ENCODE measurements at places on chromosomes 13 and 19.

- DNase-seq, result no peak
Observed at GRCh38 chr13:91762957-91763356, 364.5 kb downstream of the GPC5 start.

GRCh38 chr19:7512400-7512851, 3.5 kb upstream of the ZNF358 start:
- no peak for DNase-seq

GRCh38 chr13:93956426-93956825, 523.1 kb downstream of the DCT start:
- DNase-seq, result no peak

DNA sequence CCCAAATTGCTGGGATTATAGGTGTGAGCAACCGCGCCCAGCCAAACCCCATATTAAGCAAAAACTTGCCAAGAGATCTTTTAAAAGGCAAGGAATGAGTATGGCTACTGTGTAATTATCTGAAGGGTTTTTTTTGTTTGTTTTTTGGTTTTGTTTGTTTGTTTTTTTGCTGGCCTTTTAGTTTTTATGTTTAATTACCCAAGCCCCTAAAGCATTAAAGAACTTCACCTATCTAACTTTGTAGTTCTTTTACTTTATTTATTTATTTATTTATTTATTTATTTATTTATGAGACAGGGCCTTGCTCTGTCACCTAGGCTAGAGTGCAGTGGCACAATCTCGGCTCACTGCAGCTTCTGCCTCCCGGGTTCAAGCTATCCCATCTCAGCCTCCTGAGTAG, 40.3 kb upstream of the GARRE1 start:
- DNase-seq, result no peak

- no peak for DNase-seq
Observed at GRCh38 chr13:89936256-89936655, 1411.2 kb upstream of the MIR17HG start.

DNA sequence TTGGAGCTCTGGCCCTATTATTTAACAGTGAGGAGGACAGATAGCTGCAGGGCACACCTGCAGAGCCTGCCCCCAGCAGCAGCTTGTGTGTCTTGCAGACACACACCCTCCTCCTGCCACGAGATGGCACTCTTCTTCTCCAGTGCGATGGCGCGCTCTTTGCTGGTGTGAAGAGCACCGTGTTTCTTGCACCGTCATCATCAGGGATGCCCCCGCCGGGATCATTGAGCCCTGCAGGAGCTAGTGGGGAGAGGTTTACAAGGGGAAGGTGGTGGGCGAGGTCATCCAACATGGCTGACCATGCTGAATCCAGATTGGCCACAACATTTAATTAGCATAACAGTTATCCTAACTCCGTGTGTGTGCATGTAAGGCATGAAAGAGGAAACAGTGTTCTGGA, 105.6 kb downstream of the RAB20 start:
- DNase-seq, result peak; percentile 70

DNA sequence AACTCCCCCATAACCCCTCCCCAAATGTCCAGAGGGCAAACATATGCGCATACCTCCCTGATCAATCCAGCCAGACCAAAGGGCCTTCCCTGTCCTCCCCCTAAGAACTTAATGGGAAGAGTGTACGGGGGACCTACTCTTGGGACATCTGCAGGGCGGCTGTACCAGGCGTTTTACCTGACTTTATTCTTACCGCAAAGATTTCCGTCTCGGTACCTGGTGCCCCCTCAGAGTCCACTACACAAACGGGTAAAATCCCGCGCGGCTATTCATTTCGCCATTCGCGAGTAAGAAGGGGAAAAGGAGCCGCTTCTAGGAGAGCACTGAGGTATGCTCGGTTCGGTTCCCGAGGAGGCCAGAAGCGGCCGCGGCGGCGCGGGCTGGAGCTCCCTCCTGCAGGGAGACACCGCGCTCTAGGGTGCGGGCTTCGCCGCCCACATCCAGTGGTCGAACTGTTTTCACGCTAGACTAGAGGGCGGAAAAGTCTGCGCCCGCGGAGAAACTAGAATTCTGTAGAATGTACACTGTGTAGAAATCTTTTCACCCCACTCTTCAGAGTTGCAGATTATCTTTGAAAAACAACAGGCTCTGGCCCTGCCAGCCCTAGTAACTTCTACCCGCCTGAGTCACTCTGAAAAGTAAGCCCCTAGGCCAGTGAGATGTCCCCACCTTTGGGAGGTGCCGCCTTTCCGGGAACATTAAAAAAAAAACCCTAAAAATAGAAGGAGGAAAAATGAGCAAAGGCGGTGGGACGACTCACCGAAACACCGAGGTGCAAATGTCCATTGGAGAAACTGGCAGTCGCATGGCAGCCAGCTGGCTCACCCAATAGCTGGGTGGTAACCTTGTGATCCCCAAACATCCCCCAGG, 3.8 kb upstream of the TSHZ3 start:
- no peak for DNase-seq

- DNase-seq, result no peak
Observed at GRCh38 chr13:80988391-80989151, 647.6 kb upstream of the SPRY2 start.

- no peak for DNase-seq
Observed at GRCh38 chr19:16363133-16363851, 38.7 kb downstream of the KLF2 start.

- DNase-seq, result no peak
Observed at GRCh38 chr19:41689993-41690800, 2.1 kb upstream of the CEACAM7 start.

DNA sequence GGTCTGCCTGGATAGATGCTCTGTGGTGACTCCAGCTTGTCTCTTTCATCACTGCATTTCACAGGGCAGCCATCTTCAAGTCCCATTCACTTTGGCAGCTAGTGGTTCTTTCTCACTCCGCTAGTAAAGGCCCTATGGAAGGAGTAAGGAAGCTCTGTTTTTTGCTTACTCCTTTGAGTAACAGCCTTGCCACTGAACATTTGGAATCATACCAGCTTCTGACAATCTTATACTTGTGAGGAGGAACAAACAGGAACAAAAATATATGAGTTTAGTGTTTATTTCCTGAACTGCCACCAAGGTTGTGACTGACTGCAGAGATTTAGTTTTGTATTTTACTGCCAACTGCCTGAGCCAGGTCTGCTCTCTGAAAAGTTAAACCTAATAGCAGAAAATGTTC, 38.7 kb downstream of the KCTD4 start:
- DNase-seq, result no peak

DNA sequence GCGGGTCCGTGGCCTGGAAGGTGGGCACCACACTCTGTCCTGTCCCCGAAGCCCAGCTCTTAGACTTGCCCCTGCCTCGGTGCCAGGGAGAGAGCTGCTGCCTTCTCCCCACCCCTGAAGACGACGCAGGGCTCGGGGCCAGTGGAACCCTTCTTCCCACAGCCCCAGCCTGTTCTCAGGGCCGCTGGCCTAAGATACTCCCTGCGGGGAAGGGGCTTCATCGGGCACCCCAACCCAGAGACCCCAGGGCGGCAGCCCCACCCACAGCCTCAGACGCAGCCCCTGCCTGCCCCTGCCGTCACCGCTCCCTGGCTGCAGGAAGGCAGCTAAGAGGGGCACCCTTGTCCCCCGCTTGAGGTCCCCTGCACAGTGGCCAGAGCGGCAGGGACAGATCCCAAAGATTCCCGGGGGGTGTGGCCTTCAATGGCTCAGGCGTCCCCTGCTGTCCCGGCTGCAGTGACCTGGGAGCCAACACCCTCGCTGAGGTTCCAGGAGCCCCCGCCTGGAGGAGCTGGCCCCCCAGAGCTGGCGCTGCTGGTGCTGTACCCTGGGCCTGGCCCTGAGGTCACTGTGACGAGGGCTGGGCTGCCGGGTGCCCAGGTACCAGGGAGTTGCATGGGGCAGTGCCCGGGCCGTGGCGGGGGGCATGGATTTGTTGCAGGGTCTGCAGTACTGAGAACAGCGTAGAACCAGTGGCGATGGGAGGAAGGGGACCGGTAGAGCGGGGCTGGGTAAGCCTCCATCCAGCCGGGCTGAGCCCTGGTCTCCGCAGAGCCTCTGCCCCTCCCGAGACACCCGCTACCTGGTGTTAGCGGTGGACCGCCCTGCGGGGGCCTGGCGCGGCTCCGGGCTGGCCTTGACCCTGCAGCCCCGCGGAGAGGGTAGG, 1.0 kb downstream of the AMH start:
- no peak for DNase-seq

GRCh38 chr19:53549340-53549739, 11.4 kb downstream of the ZNF331 start:
- DNase-seq, result no peak

Data from D721Med (cell line).